Testis (tissue), 5 donors: ENCODE measurements at places on chromosomes 5 and 9. TPM values are rescaled to one million over a fixed set of nuclear protein-coding genes. Genes with fewer than 3 reads are reported as not detected.
A peak's percentile ranks its signal among the peaks of the same experiment; 100 is the strongest.

OTP gene
- 0.39 TPM for total RNA-seq

DNA sequence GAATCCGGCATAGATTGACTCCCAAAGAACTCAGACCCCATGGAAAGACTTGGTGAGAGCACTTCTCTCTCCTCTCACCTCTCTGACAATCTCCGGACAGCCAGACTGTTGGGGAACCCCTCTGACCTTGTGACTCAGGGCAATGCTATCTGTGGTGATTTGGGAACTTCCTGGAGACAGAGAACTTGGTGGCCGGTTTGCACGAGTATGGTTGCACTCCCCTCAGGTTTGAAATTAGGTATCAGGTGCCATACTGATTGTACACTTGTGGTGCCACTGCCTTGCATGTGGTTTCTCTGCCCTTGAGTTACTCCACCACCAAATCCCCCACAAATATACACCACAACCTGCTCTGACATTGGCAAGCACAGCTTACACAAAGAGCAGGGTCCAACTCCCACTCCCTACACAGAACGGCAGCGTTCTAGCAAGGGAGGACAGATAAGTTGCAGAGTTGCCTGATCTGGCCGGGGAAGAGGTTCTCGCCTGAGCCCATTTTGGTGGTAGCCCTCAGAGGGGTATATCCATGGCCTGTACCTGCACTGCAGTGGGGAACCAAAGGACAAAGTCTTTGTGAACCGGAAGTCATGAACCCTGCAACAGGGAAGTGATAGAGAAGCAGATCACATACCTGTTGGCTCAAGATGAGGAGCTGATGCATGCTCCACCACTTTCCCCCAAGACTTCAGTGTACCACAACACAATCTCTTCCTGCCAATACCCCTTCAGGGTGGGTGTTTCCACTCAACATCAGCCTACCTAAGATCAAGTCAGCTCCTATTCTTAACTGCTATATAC, 255.1 kb downstream of the MCTP1 start:
- H3K4me3 ChIP-seq = no peak overlapping the region
- no peaks in the 10 kb centered on the region for H3K27me3 ChIP-seq
- no peaks in the 10 kb centered on the region for H3K36me3 ChIP-seq
- DNase-seq = no peak
- no peak overlapping the region for H3K27ac ChIP-seq

PRSS3 gene
- total RNA-seq = 3.3 TPM

GRCh38 chr9:72883875-72884274, 69.0 kb downstream of the ALDH1A1 start:
- peaks cover 8% of the 10 kb centered on the region for H3K4me1 ChIP-seq
- no peak overlapping the region for H3K4me3 ChIP-seq
- no peaks in the 10 kb centered on the region for H3K36me3 ChIP-seq

GRCh38 chr5:17401470-17402288, 96.4 kb upstream of the TAF11L2 start:
- DNase-seq = no peak
- H3K36me3 ChIP-seq = no peaks in the 10 kb centered on the region
- H3K4me3 ChIP-seq = no peak overlapping the region
- H3K27me3 ChIP-seq = no peaks in the 10 kb centered on the region
- no peaks in the 10 kb centered on the region for H3K4me1 ChIP-seq

DNA sequence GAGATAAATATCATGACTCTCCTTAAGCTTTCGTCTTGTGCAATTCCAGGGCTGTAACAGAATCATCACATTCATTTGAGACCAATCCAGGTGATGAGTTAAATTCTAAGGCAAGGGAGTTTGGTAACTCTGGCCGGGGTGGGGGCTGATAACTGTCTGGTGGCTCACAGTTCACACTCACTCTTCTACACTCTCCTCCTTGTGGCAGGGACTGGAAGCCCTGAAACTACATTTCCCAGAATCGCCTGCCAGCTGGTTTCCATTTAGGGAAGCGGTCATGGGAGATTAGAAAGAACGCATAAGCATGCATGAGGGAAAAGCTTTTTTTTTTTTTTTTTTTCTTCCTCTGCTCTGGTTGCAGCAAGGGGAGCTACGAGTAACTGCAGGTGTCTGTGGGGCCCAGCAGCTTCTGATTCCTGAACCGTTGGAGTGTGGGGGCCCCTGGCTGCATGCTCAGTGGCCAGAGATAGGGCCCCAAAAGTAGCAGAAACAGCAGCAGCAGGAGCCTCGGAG, 154.8 kb upstream of the TBC1D2 start:
- peak; percentile 33 for DNase-seq
- H3K27me3 ChIP-seq = no peaks in the 10 kb centered on the region
- no peaks in the 10 kb centered on the region for H3K4me1 ChIP-seq
- no peak overlapping the region for H3K27ac ChIP-seq

DNA sequence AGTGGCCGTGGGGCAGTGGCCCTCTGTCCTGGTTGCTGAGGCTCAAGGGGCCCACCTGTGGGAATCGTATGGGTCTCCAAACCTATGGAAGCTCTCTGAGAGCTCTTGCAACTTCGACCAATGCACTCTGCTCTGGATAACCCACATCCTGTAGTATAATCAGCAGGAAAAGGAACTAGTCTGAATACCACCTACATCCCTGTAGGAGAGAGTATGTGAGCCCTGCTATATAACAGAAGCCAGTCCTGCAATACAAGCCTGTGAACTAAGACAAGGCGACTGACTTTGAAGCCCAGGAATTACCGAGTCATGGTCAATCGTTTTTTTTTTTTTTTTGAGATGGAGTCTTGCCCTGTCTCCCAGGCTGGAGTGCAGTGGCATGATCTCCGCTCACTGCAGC, 29.8 kb upstream of the BICD2 start:
- H3K27me3 ChIP-seq = no peaks in the 10 kb centered on the region
- H3K27ac ChIP-seq = no peak overlapping the region
- no peaks in the 10 kb centered on the region for H3K4me1 ChIP-seq
- H3K36me3 ChIP-seq = no peaks in the 10 kb centered on the region
- H3K4me3 ChIP-seq = no peak overlapping the region
- DNase-seq = no peak

DNA sequence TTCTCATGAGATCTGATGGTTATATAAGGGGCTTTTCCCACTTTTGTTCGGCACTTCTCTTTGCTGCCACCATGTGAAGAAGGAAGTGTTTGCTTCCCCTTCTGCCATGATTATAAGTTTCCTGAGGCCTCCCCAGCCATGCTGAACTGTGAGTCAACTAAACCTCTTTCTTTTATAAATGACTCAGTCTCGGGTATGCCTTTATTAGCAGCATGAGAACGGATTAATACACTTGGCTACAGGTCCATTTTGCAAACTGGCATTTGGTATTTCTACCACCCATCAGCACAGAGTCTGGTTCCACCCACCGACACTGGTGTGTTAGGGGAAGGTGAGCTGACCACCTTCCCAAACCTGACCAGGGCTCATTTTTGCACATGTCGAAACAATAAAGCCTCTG, 47.9 kb upstream of the RARS1 start:
- H3K4me3 ChIP-seq = no peak overlapping the region
- no peaks in the 10 kb centered on the region for H3K4me1 ChIP-seq
- no peaks in the 10 kb centered on the region for H3K36me3 ChIP-seq
- H3K27ac ChIP-seq = no peak overlapping the region
- DNase-seq = no peak

GRCh38 chr9:127566351-127567001, 45.6 kb upstream of the STXBP1 start:
- peak overlapping the region; percentile 76 for H3K4me3 ChIP-seq
- peaks cover 32% of the 10 kb centered on the region for H3K4me1 ChIP-seq
- no peak for DNase-seq
- H3K27me3 ChIP-seq = no peaks in the 10 kb centered on the region
- H3K36me3 ChIP-seq = no peaks in the 10 kb centered on the region
- peak overlapping the region; percentile 53 for H3K27ac ChIP-seq

DNA sequence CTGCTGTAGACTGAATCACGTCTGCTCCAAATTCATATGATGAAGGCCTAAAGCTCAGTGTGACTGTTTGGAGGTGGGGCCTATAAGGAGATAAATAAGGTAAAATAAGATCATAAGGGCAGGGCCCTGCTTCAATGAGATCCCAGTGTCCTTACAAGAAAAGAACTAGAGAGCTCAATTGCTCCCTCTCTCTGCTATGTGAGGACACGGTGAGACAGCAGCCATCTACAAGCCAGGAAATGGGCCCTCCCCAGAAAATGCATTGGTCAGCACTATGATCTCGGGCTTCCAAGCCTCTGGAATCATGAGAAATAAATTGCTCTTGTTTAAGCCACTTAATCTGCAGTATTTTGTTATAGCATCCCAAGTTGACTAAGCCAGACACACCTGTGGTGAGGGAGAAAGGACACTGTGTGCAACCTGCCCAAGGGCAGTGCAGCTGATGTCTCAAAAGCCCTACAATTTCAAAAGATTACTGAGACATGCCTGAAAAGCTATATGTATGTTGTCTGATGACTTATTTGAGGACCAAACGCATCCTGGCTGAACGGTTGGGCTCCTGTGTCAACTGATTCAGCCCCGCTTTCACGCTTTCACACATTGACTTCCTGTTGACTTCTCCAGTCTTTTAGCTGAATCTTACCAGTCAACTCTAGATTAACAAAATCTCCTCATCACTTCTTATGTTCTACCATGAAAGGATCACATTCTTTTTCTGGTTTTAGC, 13.2 kb downstream of the GZMK start:
- H3K36me3 ChIP-seq = no peaks in the 10 kb centered on the region
- H3K4me1 ChIP-seq = no peaks in the 10 kb centered on the region
- no peaks in the 10 kb centered on the region for H3K27me3 ChIP-seq
- H3K4me3 ChIP-seq = no peak overlapping the region

KDM3B gene
- total RNA-seq = 81.1 TPM

DNA sequence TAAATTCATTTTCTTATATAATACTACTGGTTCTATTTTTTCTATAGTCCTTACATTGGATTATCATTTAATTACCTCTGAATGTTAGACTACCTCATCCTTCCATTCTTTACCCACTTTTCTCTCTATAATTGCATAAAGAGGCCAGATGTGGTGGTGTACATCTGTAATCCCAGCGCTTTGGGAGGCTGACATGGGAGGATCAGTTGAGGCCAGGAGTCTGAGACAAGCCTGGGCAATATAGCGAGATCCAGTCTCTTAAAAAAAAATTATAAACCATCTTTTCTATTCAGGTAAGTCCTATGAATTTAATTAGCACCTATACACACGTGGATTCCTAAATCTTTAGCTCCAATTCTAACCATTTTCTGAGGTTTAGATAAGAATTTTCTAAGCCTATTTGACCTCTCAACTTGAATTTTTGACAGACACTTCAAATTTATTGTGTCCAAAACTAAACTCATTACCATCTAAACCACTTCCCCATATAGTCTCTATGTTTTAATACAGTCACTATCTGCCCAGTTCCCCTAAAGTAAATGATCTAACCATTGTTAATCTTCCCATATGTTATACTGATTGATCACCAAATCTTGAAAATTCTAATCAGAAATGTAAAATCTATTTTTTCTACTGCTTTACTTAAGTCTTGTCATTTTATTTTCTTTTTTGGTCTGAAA, 33.0 kb upstream of the CHD1 start:
- no peaks in the 10 kb centered on the region for H3K27me3 ChIP-seq
- H3K4me1 ChIP-seq = no peaks in the 10 kb centered on the region
- no peaks in the 10 kb centered on the region for H3K36me3 ChIP-seq
- no peak overlapping the region for H3K4me3 ChIP-seq
- no peak overlapping the region for H3K27ac ChIP-seq

- H3K4me3 ChIP-seq = no peak overlapping the region
- no peak for DNase-seq
- H3K27me3 ChIP-seq = no peaks in the 10 kb centered on the region
- H3K27ac ChIP-seq = no peak overlapping the region
These were observed 699.2 kb downstream of the IRX1 start for GRCh38 chr5:4294878-4295277.

- no peaks in the 10 kb centered on the region for H3K36me3 ChIP-seq
- DNase-seq = no peak
- H3K4me1 ChIP-seq = peaks cover 6% of the 10 kb centered on the region
- no peaks in the 10 kb centered on the region for H3K27me3 ChIP-seq
- H3K27ac ChIP-seq = no peak overlapping the region
These were observed 96.7 kb downstream of the NRG2 start for GRCh38 chr5:139946440-139946839.

DNA sequence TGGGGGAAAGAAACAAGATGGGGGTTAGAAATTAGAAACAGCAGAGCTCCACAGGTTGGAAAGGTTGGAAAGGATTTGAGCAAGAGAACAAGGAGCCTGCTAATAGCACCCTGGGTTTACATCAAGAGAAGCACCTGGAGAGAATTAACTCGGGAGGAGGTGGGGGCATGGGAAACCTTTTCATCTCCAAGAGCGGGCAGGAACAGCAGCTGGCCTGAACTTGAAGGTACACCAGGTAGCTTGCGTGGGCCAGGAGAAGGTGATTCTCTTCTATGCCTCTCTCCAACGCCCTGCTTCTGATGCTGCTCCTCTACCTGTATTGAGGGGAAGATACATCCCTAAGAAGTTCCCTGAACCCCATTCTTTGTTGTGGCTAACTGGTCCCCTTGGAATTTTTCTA, 37.1 kb upstream of the GLRX start:
- H3K36me3 ChIP-seq = no peaks in the 10 kb centered on the region
- no peak overlapping the region for H3K4me3 ChIP-seq
- H3K27me3 ChIP-seq = no peaks in the 10 kb centered on the region
- peaks cover 39% of the 10 kb centered on the region for H3K4me1 ChIP-seq
- no peak overlapping the region for H3K27ac ChIP-seq
- no peak for DNase-seq

DNA sequence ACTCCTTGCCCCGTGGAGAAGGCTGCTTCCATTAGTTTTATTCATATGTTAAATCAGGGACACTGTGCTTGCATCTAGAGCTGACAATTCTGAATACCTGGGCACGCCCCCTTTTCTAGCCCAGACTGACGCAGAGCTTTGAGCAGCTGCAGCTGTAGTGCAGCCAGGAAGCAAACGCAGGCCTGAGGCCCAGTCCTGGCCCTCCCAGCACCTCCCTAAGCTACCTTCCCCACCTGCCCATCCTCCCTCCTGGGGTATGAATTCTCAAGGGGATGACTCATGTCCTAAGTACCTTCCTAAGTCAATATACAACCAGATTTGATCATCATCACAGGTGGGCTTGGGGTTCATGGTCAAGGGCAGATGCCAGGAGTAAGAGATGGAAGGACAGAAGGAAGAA, 3.5 kb downstream of the PHF19 start:
- H3K36me3 ChIP-seq = no peaks in the 10 kb centered on the region
- H3K27ac ChIP-seq = no peak overlapping the region
- no peaks in the 10 kb centered on the region for H3K27me3 ChIP-seq
- H3K4me3 ChIP-seq = no peak overlapping the region

DNA sequence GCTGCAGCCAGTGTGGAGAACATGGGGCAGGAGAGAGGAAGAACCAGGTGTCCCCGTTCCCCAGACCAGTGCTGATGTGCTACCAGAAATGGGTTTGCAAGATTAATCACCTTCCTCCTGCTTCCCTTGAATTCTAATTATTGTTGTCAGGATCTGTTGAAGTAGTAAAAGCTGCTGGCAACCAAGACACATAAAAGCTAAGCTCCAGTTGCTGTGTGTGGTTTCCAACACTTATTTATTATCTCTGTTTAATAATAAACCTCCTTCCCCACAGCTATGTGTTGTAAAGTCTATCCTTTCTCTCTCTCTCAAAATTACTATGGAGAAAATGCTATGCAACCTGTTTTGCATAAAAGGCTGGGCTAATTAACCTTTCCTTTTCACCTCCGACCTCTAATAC, 2.3 kb upstream of the RETREG1 start:
- no peak overlapping the region for H3K4me3 ChIP-seq
- no peaks in the 10 kb centered on the region for H3K36me3 ChIP-seq
- no peak overlapping the region for H3K27ac ChIP-seq
- peaks cover 12% of the 10 kb centered on the region for H3K4me1 ChIP-seq
